ENCODE measurements at places on chromosomes 6 and 20.

- no peak for DNase-seq
Measured at GRCh38 chr20:22217712-22218352, 366.5 kb downstream of the FOXA2 start.

- no peak for DNase-seq
Measured at GRCh38 chr6:35093783-35094182, 47.4 kb downstream of the TCP11 start.

- no peak for DNase-seq
Measured at GRCh38 chr20:47432834-47433210, 68.9 kb upstream of the NCOA3 start.

GRCh38 chr6:29590218-29590808 is 5.4 kb downstream of the OR2H2 start:
- no peak for DNase-seq

DNA sequence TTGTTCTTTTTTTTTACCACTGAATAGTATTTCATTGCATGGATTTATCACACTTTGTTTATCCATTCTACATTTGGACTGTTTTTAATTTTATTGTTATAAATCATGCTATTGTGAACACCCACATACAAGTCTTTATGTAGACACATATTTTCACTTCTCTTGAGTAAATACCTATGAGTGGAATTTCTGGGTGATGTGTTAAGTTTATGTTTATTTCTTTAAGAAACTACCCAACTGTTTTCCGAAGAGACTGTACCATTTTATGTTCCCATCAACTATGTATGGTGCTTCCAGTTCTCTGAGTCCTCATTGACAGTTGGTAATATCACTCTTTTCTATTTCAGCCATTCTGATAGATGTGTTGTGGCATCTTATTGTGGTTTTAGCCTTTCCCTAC is 54.0 kb downstream of the RIN2 start:
- DNase-seq, result no peak

GRCh38 chr6:33191383-33192104 is 723 bp downstream of the COL11A2 start:
- no peak for DNase-seq

- DNase-seq, result peak; percentile 7
Measured at GRCh38 chr6:41894366-41895299, 542 bp downstream of the USP49 start.

All from fibroblast of pulmonary artery (primary cell).